ENCODE measurements at places on chromosomes 7 and 10.

- DNase-seq = no peak
These were observed 11.4 kb upstream of the KPNA7 start for GRCh38 chr7:99219185-99219767.

- DNase-seq = no peak
These were observed 311.7 kb downstream of the GATA3 start for GRCh38 chr10:8365935-8366911.

DNA sequence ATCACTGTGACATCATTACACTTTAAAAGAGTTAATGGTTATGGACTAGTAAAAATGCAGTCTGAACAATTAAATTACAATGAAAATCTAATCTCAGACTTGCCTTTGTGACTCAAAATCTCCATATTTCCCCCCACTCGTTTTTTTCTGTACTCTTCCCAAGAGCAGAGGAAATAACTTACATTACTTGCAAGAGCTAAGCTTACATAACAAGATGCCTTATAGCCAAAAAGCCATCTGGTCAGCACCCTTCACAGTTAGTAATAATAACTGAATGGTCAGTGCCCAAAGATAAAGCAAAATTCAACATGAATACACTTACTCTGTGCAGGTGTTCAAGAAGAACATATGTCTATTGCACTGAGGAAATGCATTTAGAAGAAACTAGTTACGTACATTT, 1381.5 kb upstream of the CELF2 start:
- no peak for DNase-seq

- DNase-seq = no peak
These were observed 78.6 kb upstream of the PITRM1 start for GRCh38 chr10:3251172-3251571.

DNA sequence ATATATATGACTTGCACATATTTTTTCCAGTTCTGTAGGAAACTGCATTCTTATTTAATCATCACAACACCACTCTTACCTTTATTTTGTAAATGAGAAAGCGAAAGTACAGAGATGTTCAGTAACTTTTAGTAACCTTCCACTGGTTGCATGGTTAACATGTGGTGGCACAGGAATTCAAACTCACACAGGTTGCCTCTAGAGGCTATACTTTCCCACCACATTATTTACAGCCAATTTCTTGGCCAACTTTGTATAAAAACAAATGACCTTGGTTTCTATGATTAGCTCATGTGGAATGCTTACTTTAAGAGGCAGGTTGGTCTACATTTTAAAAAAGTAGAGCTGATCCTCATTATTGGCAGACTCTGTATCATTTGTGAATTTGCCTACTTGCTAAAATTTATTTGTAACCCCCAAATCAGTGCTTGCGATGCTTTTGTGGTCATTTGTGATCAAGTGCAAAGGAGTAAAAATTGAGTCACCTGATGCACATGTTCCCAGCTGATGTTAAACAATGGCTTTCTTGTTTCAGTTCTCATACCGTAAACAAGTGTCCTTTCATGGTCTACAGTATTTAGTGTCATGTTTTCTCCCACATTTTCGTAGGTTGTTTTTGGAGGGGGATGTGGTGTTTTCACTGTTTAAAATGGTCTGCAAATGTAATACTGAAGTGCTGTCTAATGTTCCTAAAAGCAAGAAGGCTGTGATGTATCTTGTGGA, 14.8 kb downstream of the BBS9 start:
- DNase-seq = no peak

GRCh38 chr10:32909456-32909855, 48.6 kb downstream of the ITGB1 start:
- DNase-seq = no peak

DNA sequence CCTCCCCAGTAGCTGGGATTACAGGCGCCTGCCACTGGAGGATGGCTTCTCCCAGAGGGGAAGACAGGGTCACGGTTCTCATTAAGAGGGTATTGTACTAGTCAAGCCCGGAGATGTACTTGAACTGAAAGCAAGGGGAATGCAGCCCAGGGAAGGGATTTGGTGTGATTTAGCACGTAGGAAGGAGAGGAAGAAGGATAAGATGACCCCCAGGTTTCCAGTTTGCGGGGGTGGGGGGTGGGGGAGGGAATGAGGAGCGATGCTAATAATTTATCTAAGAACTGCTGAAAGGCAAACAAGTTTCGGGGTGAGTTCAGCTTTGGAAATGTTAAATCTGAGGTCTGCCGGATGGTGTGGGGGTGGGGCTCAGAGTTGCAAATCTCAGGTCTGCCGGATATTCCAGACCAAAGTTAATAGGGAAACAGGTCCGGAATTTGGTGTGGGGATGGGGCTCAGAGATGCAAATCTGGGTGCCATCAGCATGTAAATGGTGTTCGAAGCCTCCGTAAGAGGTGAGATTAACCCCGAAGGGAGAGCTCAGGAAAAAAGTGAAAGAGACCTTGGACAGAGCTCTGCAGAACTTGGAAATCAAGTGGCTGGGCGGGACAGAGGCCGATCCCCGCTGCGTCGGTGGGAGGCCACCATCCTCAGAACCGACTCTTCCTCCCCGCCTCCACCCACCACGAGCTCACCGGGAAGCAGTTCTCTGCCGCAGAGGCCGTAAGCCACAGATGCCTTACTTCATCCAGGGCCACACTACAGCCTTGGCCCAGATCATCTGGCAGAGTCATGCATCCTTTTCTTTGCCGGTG, 1.6 kb upstream of the SEPHS1 start:
- DNase-seq = no peak

- DNase-seq = no peak
These were observed 4.2 kb upstream of the MAFK start for GRCh38 chr7:1526271-1526754.

DNA sequence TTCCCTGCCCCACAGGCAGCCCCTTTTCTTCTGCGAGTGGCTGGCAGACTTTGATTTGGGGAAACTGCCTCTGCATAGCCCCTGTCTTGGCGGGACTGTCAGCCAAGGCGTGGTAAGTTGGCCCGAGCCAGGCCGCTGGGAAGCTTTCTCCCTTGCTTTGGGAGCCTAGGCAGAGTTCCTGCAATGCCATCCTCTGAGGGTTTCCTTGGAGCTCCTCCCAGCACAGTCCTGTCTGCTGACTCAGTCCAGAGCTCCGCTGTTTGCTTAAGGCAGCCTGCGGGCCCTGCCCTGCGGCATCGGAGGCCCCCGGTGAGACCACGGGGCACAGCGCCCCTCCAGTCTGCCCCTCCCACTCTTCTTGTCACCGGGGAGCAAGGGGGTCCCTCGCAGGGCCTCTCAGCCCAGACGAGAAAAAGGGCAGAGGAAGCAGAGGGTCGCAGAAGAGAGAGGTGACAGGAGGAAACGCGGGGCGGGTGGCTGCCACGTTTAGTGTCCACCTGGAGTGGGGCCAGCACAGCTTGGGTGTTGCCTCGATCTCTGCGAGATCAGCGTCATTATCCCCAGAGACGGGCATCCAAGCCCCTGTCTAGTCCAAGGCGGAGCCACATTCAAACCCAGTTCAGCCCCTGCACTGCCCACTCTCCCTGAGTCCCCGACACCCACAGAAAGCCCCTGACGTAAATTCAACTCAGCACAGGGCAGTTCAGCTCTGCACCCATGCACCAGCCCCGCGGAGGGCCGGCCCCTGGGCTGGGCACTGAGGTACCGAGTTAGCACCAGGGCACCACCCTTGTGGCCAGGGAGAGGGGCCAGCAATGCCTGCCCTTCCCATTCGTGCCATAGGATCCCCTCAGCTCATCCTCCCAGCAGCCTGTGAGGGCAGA, 59.0 kb upstream of the CHST15 start:
- no peak for DNase-seq

DNA sequence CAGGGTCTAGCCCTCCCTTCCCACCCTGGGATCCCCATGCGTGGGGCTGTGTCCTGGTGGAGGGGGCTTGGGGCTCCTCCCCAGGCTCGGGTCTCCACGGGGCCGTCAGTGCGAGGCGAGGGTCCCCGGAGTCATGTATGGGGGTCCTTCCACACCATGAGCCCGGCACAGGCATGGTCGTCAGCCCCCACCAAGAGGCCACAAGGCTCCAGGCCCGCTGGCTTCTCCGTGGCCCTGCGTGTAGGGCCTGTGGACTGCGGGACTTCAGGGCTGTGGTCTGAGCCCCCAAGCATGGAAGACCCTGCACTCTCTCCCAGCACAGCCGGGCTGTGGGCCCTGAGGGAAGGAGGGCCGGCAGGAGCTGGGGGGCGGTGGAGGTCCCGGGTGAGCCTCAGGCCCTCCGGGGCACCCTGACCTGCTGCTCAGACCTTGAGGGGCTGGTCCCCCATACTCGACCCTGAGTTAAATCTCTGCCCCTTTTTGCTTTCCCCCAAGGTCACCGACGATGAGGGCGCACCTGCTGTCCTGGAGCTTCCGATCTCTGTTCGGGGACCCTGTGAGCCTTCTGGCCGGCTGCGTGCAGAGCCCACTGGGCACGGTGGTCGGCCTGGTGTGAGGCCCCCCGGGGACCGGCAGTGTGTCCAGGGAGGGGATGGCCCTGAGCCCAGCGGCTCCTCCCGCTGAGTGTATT, 19.7 kb downstream of the PWWP2B start:
- DNase-seq = no peak

DNA sequence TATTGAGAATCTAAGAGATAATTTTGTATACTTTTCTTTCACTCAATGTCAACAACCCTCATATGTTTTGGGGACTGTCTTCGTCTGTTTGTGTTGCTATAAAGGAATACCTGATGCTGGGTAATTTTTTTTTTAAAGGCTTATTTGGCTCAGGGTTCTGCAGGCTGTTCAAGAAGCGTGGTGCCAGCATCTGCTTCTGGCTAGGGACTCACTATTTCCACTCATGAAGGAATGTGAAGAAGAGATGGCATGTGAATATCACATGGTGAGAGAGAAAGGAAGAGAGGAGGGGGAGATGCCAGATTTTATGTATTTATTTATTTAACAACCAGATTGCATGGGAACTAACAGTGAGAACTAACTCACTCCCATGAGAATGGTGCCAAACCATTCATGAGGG, 827.4 kb upstream of the PHF14 start:
- no peak for DNase-seq

- DNase-seq = peak; percentile 38
These were observed 298.5 kb downstream of the KLF6 start for GRCh38 chr10:3486346-3487065.

- no peak for DNase-seq
These were observed 132.1 kb downstream of the CELF2 start for GRCh38 chr10:11149807-11150141.

DNA sequence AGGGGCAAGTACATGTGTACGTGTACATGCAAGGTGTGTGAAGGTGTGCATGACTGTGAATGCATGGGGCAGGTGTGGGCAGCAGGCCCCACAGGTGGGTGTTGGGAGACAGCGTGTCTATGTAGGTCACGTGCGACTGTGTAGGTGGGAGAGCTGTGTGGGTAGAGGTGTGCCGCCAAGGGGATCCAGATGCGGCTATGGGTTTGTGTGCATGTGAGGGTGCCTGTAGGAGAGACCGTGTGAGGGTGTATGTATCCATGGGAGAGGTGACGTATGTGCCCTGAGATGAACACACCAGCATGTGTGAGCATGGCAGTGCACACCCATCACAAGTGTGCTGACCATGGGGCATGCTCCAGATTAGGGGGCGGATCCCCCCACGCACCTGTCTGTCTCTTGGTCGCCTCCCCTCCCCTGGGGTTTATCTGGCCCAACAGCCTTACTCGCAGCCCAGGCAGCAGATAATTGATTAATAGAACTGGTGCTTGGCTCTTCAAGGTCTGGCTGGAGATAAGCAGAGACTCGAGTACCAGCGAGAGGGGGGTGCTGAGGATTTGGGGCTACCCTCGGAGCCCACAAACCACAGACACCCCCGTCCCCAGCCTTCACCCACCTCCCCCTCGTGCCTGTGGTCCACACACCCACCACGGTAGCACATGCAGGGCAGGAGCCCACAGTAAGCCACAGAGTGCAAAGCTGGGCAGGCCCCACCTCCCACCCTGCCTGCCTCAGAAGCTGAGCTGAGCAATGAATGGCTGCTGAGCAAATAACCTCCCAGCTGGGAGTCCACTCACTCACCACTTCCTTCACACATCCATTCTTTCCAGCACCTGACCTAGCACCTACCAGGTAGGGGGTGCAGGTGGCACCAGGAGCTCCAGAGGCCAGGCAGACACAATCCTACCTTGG, 41.4 kb upstream of the ZMIZ1 start:
- peak; percentile 1 for DNase-seq

DNA sequence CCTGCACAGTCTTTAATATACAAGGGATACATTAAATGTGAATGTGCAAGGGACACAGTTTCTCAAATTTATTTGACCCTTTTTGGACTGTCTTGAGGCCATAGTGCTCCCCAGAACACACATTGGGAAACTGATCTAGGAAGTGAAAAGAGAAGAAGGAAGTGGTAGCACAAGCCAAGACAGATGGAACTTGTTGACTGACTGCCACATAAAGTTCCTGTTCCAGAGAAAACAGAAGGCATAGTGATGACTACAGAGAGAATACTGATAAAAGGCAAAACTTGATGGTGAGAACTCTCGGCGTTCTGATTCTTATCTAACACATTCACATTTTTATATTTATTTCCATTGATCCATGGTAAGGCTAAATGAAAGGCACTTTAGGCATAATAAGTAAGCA, 1216.4 kb downstream of the CNTNAP2 start:
- no peak for DNase-seq

GRCh38 chr10:35392482-35393228, 56.3 kb downstream of the CCNY start:
- DNase-seq = no peak

- DNase-seq = no peak
These were observed 43.2 kb downstream of the PRR15 start for GRCh38 chr7:29606830-29607229.

DNA sequence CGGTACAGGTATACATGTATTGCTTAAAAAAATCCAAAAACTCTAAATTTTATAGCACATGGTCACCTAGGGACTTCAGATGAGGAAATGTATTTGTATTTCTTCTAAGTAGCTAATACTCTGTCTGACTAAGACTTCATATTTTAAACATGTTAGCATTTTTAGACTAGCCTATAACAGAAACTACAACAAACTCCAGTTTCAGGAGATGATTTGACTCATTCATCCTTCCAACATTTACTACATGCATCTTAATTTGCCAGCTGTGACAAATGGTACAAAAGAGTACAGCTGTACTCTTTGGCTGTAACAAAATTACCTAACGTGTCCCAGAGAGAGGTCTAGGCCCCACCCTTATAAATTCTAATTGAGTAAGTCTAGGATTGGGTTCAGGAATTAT, 22.2 kb downstream of the TMEM209 start:
- no peak for DNase-seq

DNA sequence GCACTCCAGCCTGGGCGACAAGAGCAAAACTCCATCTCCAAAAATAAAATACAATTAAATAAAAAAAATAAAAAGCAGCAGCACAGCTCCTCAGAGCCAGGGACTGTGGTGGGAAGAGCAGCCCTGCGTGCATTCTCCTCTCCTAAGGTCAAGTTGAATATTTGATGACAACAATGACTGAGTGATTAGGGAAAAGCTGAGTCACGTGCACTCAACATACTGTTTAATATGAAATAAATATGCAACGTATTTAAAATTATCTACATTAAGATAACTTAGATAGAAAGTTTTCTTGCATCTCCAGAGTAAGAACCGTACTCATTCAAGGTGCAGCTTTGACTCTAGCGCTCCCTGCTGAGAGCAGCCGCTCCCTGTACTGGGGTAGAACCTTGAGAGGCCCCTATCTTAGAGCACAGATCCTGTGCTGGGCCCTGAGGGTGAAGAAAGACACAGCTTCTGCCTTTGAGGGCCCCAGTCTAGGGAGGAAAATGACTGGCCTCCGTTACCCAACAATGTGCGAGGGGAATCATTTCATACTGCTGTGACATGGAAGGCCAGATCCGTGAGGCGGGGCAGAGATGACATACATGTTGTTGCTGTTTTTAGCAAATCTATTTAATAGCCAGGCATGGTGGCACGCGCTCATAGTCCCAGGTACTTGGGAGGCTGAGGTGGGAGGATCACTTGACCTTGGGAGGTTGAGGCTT, 81.1 kb downstream of the SVIL start:
- DNase-seq = no peak
